ENCODE measurements at places on chromosomes 1 and 21.

- no peak for DNase-seq
Observed at GRCh38 chr21:26843933-26844257, 1.3 kb downstream of the ADAMTS1 start.

DNA sequence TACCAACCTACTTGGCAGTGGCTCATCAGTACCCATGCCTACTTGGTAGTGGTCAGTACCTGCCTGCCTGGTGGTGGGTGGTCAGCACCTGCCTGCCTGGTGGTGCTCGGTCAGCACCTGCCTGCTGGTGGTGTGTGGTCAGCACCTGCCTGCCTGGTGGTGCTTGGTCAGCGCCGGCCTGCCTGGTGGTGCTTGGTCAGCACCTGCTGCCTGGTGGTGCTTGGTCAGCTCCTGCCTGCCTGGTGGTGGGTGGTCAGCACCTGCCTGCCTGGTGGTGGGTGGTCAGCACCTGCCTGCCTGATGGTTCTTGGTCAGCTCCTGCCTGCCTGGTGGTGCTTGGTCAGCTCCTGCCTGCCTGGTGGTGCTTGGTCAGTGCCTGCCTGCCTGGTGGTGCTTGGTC is 329.6 kb downstream of the RRAGC start:
- DNase-seq: no peak

GRCh38 chr21:33578214-33578613 is 10.3 kb downstream of the DONSON start:
- DNase-seq: no peak

DNA sequence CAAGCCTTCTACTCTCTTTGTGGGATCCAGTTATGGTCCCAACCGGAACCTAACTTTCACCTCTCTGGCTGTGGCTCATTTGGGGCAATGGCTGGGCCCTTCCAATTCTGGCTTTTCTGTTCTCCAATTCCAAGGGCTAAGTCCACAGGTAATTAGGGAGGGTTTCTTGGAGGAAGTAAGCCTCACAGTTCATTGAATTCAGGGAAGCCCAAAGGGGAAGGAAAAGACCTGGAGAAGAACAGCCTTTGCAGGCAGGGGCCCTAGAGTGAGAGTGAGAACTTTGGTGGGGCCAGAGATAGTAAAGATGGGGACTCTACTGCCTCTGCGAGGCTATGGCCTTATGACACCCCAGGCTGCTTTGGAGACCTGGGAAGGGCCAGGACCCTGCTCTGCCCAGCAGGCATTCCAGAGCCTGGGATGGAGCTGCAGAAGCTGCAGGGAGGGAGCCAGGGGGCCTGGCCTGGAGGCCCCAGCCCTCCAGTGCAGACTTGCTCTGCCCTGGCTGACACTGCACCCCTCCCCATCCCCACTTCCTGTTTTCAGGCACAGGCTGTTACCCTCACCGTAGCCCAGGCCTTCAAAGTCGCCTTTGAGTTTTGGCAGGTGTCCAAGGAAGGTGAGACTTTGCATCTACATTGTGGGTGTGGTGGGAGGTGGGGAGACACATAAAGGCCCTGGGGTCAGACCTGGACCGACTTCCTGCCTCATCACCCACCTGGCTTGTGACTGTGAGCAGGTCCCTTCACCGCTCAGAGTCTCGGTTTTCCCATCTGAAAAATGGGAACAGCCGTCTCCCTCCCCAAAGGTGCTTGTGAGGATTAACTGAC is 18.9 kb downstream of the LDLRAP1 start:
- DNase-seq: no peak

DNA sequence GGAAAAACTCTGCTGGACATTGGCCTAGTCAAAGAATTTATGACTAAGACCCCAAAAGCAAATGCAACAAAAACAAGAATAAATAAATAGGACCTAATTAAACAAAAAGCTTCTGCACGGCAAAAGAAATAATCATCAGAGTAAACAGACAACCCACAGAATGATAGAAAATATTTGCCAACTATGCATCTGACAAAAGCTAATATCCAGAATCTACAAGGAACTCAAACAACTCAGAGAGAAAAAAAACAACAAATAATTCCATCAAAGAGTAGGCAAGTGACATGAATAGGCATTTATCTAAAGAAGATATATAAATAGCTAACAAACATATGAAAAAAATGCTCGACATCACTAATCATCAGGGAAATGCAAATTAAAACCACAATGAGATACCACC is 91.2 kb upstream of the PALMD start:
- no peak for DNase-seq

Data from activated CD4-positive, alpha-beta T cell treated with anti-CD3 and anti-CD28 coated beads, Interleukin-2, amount 50 U/mL, for 24 hours (primary cell).